Foreskin keratinocyte (primary cell): ENCODE measurements at places on chromosomes 13 and 19.

DNA sequence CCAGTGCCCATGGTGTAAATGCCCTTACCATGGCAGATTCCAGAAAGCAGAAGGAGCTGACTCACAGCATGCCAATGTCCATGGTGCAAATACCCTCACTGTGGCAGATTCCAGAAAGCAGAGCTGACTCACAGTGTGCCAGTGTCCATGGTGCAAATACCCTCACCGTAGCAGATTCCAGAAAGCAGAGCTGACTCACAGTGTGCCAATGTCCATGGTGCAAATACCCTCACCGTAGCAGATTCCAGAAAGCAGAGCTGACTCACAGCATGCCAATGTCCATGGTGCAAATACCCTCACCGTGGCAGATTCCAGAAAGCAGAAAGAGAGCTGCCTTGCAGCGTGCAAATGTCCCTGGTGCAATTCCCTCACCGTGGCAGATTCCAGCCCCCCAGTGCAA is 163.8 kb upstream of the SOX1 start:
- DNase-seq, result no peak

DNA sequence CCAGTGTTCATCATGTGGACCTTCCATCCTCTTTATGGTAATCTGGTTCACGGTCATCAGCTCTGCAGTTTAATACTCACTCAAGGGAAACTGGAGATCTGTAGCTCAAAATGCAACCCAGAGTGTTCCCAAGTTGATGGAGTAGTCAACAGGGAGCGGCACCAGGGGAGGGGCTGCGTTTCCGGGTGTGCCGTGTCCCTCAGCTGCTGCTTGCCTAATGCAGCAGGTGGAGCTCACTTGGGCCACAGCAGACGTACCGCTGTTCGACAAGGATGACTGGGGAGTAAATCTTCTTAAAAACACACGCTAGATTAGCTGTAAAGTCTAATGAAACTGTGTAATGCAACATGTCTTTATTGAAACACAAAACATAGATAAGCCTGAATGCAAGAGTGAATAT is 81.1 kb downstream of the TNFSF13B start:
- no peak for DNase-seq

DNA sequence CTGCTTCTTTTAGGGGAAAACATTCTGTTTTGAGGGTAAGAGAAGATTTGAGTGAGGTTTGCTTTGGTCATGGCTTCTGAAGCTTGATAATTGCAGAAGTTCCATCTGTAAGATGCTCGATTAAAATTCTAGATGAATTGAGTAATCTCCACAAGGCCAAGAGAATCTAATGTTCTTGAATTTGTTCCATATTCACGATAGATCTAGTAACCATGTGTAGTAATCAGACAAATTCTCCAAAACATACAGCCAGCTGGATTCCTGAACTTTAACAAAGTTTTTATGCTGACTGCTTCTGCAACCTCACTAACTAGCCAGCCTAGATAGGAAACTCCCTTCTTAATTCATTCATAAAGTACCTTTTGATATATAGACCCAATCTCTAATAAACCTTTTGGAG is 92.7 kb downstream of the COL4A2 start:
- DNase-seq, result no peak

GRCh38 chr19:55699221-55699620 is 24.2 kb downstream of the EPN1 start:
- no peak for DNase-seq

DNA sequence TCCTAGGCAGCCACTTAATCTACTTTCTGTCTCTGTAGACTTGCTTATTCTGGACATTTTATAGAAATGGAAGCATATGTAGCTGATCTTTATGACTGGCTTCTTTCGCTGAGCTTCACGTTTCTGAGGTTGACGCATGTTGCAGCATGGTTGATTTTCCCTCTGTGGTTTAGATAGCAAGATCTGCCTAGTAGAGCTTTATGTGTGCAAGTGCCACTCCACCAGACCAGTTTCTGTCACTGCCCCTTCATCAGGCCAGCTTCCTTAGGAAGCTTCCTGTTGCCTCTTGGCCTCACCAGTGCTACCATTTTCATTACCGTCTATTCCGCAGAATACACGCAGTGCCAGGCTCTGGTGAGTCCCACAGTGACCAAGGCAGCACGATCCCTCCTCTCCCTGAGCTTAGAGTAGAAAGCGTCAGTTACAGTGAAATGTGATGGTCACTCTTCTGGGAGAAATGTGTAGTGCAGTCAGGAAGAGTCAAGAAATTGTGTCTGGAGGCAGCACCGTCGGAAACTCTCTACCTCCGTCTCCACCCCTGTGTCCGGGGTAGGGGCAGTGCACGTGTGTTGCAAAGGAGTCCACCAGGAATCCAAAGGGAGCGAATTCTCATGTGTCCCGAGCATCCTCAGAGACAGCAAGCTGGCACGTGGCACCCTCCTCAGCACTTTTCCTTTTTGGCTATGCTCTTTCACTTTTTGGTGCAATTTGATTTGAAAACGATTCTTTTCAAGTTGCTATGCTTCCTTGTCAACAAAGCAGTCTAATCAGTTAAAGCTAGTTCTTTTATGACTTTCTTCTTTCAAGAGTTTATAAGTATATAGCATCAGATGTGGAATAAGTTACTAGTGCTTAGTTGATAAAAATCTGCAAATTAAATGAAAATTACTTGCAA is 45.4 kb upstream of the GPR183 start:
- no peak for DNase-seq

DNA sequence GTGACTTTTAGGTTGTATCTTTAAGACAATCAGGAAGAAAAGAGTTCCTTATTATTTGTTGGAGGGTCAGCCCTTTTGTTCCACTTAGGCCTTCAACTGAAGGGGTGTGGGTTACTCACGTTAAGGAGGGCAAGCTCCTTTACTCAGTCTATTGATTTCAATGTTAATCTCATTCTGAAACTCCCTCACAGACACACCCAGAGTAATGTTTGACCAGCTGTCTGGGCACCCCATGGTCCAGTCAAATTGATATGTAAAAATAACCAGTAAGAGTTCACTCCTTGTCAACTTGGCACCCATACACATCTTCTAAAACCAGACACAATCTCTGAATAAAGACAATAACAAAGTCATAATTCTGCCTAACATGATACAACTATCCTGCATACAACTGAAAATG is 292.9 kb downstream of the KLF5 start:
- DNase-seq, result no peak

GRCh38 chr13:33931397-33932311 is 113.7 kb downstream of the RFC3 start:
- DNase-seq, result peak; percentile 51

DNA sequence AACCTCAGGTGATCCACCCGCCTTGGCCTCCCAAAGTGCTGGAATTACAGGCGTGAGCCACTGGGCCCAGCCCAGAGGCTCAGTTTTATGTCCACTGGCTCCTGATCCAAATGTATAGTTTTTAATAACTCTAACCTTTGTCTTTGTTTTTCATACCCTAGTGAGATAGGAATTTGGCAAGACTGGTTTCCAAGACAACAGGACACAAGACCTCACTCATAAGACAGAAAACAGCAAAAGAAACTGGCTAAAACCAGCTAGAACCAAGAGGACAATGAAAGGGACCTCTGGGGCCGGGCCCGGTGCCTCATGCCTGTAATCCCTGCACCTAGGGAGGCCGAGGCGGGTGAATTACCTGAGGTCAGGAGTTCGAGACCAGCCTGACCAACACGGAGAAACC is 27.6 kb downstream of the CPT1C start:
- DNase-seq, result no peak

DNA sequence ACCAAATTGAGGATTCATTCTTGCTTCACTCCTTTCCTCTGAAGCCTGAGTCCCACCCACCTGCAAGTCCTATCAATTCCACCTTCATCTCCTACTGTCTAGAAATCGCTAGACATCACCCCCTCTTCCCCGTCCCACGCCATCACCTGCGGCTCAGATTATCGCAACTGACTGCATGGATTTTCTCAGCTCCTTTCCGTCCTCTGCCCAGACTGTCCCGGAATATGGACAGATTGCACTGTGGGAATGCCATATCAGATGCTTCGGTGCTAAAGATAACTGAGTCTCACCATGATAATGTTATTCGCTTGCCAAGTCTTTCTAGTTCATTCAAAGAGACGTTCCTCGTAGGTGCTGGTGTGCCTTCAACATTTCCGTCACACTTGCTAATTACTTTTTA is 66.4 kb upstream of the USP29 start:
- DNase-seq, result no peak

DNA sequence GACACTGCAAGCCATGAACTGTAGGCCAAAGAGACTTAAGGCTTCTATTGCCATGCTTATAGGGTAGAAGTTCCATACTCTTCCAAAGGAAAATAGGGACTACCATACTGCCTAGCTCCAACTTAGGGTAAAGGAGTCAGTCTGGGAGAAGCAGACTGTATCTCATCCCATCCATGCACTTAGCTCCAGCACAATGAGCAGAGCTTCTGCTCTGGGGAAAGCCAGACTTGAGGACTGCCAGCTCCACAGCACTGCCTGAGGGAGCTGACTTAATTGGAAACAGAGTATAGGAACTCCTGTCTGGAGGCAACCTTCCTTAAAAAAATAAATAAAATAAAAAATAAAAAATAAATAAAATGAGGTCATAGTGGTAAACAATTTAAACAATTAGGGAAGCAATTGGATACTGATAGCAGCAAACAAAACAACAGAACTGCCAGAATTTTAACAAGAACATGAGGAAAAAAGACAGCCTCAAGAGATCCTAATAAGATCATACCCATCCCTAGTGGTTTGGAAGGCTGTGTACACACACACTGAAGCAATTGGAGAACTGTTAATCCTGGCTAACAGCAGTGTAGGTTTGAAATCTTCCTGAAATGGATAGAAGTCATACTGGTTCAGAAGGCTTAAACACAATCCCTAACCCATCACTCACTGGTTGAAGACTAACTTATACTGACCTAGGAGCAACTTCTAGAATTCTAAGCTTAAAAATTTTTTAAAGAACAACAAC is 550.1 kb downstream of the TBC1D4 start:
- DNase-seq, result no peak

DNA sequence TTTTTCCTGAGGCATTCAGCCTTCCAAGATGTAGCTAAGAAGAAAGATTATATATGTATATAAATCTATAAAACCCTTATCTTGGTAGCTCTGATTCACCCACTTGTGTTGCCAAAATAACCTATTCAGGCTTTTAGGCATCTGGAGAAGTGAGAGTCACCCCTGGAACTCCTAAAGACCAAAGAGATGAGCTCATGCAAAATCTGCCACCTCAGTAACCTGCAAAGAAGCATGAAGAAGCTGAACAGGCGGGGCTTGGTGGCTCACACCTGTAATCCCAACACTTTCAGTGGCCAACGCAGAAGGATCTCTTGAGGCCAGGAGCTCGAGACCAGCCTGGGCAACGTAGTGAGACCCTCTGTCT is 393.7 kb downstream of the FOXO1 start:
- peak; percentile 75 for DNase-seq

- no peak for DNase-seq
Measured at GRCh38 chr19:4738734-4739133, 15.1 kb upstream of the DPP9 start.

GRCh38 chr13:20518660-20519100 is 7.0 kb downstream of the CRYL1 start:
- DNase-seq, result no peak

- peak; percentile 96 for DNase-seq
Measured at GRCh38 chr19:44051650-44052402, at the start of gene ZNF223. TSS of gene ZNF223 (plus strand) at chr19:44052036. CDS start at chr19:44055177, 3,141 bp downstream.

DNA sequence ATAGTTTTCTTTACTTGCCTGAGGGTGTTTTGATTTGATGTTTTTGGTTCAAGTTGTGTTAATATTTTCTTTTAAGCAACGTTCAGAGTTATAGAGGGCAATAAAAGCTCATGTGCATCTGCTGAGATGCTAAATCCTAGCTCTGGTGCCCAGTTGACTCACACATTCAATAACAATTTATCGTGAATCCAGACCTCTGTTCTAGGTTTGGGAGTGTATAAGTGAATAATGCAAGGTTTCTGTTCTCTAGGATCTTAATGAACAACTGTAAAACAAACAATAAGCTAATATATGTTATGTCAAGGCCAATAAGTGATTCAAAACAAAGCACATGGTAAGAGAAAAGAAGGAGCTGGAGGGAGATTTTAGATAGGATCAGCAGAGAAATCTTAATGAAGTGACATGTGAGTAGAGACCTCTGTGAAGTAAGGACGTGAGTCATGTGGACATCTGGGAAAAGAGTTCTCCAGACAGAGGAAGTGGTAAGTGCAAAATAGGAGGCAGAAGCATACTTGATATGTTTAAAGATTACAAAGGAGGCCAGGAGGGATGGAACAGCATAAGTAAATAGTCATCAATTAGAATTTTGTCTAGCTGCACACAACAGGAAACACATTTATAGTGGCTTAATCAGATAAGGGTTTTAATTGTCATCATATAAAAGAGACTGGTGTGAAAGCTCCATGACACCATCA is 278.5 kb upstream of the HTR2A start:
- peak; percentile 81 for DNase-seq
